ENCODE measurements at places on chromosomes 6 and 20.

DNA sequence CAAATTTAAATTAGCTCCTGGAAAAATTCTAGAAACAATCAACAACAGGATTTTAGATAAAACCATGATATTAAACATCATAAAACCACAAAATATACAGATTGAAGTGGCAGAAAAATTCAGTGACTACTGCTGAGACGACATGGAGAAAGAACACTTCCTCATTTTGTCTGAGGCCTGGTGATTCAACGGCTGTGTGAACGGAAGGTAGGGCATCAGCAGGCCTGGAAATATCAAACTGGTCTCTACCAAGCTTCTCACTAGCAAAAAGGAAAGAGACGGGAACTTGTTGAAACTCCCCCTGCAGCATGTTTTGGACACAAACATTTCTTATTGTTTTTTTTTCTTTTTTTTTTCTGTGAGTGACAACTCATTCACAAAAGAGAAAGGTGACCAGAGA, 58.0 kb upstream of the AHI1 start:
- no peak for DNase-seq

- no peak for DNase-seq
Measured at GRCh38 chr6:28727559-28728211, 196.1 kb downstream of the TRIM27 start.

DNA sequence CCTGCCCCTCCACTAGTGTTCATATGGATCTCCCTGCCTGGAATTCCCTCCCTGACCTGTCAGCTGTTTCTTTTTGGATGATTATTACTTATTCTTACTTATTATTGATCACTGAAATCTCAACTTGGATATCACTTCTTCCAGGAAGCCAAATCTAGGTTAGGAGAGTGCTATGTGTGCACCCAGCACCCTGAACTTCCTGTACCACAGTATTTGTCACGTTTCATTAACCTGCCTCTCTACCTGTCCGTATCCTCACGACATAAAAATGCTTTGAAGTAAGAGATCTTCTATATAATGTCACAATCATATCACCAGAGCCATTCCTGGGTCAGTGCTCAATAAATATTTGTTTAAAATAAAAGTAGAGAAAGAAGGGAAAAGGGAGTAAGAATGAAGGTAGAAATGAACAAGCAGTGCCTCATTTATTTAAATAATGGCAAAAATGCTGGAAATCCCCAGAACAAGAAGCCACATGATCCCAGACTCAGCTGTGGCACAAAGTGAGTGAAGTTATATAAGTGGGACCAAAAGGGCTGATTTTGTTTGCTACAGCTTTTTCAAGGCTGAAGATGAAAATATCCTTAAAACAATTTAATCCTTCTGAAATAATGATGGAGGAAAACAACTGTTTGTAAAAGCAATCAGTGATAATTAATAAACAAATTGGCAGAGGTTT, 88.0 kb upstream of the MANEA start:
- peak; percentile 10 for DNase-seq

GRCh38 chr20:54355631-54356280, 119.6 kb upstream of the DOK5 start:
- no peak for DNase-seq

DNA sequence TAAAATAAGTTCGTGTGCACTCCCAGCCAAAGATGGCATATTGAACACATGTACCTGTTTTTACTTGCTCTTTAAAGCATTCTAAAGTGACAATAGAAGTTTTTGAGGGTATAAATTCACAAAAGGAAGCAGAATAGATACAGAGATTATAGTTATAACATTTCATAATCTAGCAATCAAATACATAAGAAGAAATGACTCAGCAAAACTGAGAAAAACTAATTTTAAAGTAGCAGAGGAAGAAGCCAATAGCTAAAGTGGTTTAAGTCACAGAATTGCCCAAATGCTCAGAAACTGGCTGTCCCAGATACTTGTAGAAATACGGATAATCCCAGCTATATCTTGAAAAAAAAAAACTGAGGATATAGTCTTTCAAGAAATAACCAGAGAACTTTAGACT, 49.2 kb upstream of the TBC1D32 start:
- DNase-seq, result no peak

DNA sequence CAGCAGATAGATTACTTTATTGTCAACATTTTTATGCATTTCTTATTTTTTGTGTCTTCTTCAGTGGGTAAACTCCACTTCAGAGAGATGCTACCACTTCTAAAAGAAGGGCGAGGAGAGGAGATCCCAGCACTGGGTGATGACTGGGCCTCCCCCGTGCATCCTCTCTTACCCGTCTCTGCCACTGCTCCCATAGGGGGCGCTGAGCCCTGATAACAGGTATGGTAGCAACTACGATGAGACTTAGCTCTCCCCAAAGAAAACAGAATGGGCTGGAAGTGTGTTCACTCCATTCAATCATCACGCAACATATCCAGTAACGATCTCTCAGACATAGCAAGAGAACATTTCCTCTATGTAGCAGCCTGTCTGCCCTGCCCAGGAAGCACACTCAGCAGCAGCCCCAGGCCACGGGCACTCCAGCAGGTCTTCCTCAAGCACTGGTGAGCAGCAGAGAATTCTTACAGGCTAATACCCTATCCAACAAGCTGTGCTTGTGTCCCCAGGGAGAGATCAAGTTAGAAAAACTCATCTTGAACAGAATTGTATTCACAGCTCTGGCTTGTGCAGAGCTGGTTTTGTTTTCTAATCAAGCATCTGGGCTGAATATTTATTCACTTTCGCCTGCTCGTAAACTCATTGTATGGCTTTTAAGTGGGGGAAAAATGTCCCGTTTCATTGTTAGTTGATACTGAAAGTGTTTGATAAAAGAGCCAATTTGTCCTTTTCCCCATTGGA, 533.1 kb upstream of the CDH4 start:
- no peak for DNase-seq

DNA sequence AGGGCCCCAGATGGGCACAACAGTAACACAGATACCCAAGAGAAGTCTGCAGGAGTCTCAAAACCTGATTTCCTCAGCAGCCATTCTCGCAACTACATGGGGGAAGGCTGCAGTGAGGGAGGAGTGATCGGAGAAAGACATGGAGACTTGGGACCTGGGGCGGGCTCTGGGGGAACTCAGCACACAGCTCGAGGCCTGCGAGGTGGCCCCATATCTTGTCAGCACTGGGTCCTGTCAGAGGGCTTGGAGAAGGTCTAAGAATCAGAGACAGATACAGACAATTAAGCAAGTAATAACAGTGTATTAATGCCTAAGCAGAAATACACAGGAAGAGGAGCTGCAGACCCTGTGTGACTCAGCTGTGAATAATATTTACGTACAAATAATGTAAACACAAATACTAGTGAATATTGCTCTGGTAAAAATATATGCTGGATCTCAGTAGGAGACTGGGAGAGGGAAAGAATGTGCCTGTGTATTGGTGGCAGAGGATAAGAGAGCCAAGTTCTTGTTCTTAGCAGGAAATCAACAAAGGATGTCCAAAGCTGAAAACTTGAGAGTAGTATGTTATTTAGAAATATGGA, 336.2 kb downstream of the ZFAND3 start:
- DNase-seq, result no peak

- DNase-seq, result no peak
Measured at GRCh38 chr6:100202417-100203194, 208.6 kb upstream of the MCHR2 start.

GRCh38 chr6:87706187-87706966, 4.3 kb upstream of the AKIRIN2 start:
- no peak for DNase-seq

GRCh38 chr20:23151008-23151703, 65.0 kb upstream of the CD93 start:
- no peak for DNase-seq

DNA sequence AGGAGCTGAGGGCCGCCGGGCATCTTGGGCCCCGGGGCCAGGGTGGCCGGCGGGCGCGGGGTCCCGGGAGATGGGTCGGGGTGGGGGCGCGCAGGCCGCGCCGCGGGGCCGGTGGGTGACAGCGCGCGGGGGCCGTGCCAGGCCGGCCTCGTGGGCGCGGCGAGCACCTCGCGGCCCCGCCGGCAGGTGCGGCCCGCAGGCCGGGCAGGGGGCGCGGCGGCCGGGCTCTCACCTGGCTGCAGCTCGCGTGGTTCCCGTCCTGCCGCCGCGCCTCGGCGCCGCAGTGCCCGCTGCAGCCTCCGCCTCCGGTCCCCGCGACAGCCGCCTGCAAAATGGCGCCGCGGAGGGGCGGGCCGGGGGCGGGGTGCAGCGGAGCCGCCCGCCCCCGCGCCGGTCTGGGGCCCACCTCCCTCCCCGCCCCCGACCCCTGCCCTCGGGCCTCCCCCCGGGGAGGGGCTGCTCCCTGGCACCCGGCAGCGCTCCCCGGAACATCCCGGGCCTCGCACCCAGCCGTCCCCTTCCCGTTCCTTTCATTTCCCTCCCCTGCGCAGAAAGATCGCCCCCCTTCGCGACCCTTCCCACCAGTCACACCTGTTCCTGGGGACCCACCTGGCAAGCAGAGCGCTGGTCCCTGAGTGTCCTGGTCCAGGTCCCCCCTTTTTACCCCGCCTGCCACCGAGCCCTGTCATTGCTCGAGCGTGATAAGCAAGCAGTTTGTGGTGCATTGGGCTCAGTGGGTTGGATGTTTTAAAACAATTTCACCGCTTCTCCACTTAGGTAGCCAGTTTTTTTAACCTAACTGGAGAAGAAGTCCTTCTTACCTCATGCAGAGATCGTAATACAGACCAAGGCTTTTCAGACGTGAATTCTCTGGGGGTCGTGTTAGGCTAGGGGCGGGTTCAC, at the start of gene SLC23A2:
TSS of gene SLC23A2 (minus strand) at position 337 of the 903 bp plus-strand sequence. CDS start 68,948 bp downstream, outside the sequence.
- DNase-seq, result peak; percentile 59

DNA sequence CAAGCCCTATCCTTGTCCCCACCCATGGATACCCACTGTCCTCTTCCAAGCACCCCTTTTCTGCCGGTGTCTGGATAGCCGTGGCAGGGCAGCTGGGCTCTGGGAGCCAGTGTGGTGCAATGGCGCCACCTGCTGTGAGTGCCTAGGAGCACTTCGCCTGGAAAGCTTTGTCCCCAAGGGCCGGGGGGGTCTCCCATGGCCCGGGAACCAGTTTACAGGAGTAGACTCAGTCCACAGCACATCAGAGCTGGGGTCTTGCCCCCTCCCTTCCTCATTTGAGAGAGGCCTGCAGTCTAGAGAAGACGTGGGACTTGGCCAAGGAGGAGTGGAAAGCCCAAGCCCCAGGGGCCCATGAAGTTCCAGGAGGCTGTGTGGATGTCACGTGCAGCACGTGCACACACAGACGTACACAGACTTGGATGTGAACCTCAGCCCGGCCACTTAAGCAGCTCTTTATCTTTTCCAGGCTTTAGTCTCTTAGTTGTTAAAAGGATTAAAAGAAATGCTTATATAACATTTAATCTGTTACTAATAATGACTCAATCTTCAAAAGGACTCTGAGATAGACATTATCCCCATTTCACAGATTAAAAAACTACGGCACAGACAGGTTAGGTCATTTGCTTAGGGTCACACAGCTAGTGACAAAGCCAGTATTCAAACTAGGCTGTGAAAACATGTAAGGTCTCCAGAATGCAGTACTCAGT, 40.9 kb upstream of the CDH22 start:
- DNase-seq, result peak; percentile 43

DNA sequence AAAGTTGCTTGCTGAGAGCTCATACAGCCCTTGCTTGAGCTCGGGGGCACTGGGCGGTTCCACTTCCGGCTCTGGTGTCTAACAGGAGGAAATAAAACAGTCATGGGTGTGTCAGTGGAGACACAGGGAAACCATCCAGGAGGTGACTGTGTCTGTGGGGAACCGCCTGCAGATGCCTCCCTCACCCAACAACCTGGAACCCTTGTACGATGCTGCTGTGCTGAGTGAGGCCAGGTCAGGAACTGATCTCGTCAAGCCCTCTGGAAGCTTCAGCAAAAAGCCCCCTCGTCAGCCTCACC, 15.5 kb downstream of the TXNDC5 start:
- no peak for DNase-seq

DNA sequence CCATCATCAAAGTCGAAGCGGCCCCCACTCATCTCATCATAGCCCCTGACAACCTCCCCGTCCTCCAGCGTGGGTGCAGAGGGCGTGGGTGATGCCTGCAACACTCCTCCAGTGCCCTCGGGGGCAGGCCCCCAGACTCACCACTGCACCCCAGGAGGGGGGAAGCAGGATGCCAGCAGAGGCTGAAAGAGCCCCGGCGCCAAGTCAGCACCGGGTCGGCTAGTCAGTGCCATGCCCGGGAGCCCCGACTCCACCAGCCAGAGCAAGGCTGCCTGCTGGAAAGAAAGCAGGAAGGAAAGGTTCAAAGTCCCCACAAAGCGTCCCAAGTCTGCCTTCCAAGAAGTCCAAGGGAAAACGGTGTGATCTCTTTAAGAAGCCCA, 324 bp downstream of the JPH2 start:
- DNase-seq, result no peak

GRCh38 chr6:80282913-80283554, 176.6 kb downstream of the BCKDHB start:
- no peak for DNase-seq

DNA sequence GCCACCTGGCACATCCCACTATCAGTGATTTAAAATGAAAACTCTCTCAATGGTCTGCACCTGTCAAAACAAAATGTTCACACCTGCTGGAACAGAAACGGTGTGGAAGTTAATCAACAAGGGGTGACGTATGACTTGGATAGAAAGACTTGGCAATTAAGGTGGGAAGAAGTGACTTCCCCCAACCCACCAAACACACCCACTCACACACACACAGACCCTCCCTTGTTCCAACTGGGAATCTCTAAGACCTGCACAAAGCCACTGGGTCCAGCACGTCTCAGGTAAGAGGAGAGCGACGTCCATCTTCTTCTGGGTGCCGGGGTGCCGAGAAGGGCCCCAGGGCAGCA, 25.1 kb upstream of the TCFL5 start:
- DNase-seq, result no peak

- DNase-seq, result no peak
Measured at GRCh38 chr6:85404564-85405174, 45.2 kb upstream of the NT5E start.

DNA sequence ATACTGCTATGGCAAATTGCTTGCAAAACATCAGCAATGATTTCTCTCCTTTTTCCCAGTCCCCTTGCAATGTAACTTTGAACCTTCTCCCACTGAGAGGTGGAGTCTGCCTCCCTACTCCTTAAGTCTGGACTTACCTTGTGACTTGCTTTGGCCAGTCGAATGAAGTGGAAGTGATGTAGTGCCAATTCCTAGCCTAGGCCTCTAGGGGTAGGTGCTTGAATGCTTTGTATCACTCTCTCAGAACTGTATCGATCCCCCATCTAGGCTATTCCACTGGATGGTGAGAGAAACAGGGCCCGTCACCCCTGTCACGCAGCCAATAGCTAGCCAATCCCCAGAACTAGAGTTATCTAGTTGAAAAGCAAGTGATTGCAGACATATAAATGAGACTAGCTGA, 238.6 kb downstream of the BTBD3 start:
- DNase-seq, result no peak

DNA sequence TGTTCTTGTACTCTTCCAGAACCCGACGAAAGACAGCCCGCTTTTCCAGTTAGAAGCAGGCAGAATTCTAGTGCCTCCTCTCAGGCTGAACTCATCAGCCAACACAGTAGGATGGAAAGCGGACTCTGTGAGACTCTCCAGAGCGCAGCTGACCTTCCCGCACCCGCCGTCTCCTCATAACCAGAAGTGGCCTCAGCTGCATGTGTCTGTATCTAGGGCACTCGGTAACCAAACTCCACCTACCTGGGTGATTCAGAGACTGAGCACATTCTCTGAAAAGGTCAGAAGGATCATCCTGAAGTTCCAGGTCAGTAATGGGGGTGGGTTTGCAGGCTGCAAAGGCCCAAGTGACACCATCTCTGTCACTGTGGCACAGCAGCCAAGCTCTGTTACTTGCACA, 66.7 kb upstream of the NFATC2 start:
- no peak for DNase-seq

GRCh38 chr20:56516631-56517030, 7.9 kb upstream of the FAM209A start:
- DNase-seq, result no peak

GRCh38 chr6:106857771-106858652, 116.5 kb downstream of the CD24 start:
- DNase-seq, result no peak
